ENCODE measurements at places on chromosomes 3 and 15. TPM values are rescaled to one million over a fixed set of nuclear protein-coding genes. Genes with fewer than 3 reads are reported as not detected.

The FETUB gene
- total RNA-seq: not detected

The LRTM1 gene
- total RNA-seq: not detected

The DAZL gene
- total RNA-seq: 0.09 TPM

The GOLGA8G gene
- total RNA-seq: not detected

The CKMT1A gene
- total RNA-seq: 0.46 TPM

The ANKUB1 gene
- 3.5 TPM for total RNA-seq

The KIF7 gene
- 3.5 TPM for total RNA-seq

The GOLGA8T gene
- total RNA-seq: not detected

The P2RY13 gene
- total RNA-seq: 4.0 TPM

The RBP2 gene
- total RNA-seq: 1.1 TPM

The ECE2 gene
- 0.15 TPM for total RNA-seq

The CX3CR1 gene
- total RNA-seq: 4.7 TPM

The CA12 gene
- total RNA-seq: 8.5 TPM

The AP4E1 gene
- 9.9 TPM for total RNA-seq

The CAMK2N2 gene
- total RNA-seq: 0.58 TPM

The ISLR gene
- total RNA-seq: 14.6 TPM

The CADPS gene
- 0.64 TPM for total RNA-seq

The CHAC1 gene
- total RNA-seq: 0.17 TPM

The TEX55 gene
- total RNA-seq: not detected

The EPHB3 gene
- total RNA-seq: 20.5 TPM
